ENCODE measurements at places on chromosomes 11 and 22.

GRCh38 chr11:73787643-73788558 lies at the start of gene MRPL48:
Gene MRPL48, plus strand, starts transcription at chr11:73787874. Its CDS starts 98 bp downstream, at chr11:73787972.
- DNase-seq = peak; percentile 82

DNA sequence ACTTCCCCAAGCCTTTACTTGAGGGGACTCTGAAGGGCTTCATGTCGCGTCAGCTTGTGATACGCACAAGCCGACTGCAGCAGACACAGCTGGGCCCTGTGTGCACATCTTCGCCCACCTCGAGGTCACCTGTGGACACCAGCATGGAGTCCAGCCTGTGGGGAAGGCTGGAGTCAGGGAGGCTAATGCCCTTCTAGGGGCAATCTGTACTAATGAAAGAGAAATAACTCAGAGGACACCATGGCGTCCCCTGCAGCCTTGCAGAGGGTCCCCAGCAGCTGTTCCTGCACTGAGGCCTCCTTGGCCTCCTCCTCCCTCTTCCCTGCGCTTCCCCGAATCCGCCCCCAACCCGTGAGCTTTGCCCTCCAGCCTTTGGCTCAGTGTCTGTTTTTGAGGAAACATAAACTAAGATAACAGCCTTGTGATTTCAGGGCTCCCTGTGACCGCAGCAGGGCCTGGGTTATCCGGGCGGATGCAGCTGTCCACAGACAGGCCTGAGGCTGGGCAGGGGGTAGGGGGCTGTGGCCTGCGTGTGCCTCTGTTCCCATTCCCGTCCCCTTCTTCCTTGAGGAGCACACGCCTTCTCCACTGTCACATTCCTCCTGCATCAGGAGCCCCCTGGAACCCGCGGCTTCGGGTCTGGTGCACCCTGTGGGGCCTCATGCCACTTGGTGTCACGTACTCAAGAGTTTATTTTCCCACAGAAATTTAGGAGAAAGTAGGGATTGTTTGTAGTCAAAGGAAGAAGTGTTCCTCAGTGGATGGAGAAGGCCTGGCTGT lies 25.0 kb downstream of the KRTAP5-5 start:
- DNase-seq = no peak

- no peak for DNase-seq
Measured at GRCh38 chr22:19802001-19802893, 41.7 kb downstream of the TBX1 start.

- DNase-seq = no peak
Measured at GRCh38 chr22:50226063-50226874, 18.6 kb downstream of the TUBGCP6 start.

GRCh38 chr11:94170953-94171352 lies 42.3 kb downstream of the PANX1 start:
- no peak for DNase-seq

GRCh38 chr11:109165035-109165434 lies 257.0 kb upstream of the C11orf87 start:
- DNase-seq = no peak

- no peak for DNase-seq
Measured at GRCh38 chr22:33986954-33987353, 66.7 kb upstream of the LARGE1 start.

DNA sequence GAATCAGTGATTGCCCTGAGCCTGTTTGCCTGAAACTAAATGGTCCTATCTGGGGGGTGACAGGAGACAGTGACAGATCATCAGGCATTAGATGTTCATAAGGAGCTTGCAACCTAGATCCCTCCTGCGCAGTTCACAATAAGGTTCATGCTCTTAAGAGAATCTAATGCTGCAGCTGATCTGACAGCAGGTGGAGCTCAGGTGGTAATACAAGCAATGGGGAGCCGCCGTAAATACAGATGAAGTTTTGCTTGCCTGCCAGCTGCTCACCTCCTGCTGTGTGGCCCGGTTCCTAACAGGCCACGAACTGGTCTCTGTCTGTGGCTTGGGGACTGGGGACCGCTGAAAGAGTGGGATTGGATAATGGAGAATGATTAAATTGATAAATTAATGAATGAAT lies 14.0 kb downstream of the NOX4 start:
- DNase-seq = no peak

DNA sequence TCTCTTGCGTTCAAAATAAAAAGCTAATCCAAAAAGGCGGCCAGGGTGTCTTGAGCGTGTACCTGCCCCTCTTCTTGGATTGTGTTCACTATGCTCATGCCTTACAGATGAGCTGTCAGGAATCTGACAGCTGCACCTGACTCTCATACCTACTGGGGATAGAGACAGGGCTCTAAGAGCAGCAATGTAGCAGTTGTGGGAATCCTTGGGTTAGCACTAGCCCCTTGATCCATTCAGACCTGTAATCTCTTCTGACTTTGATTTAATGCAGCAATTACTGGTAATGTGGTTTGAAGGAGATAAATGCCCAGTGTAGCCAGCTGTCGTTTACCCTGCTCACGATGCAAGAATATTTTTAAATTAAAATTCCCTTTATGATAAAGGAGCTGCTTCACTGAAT lies 145.8 kb downstream of the APOL5 start:
- no peak for DNase-seq

- no peak for DNase-seq
Measured at GRCh38 chr22:17865183-17866055, 91.2 kb upstream of the BID start.

GRCh38 chr22:19070397-19071169 lies 51.6 kb downstream of the DGCR2 start:
- DNase-seq = no peak

DNA sequence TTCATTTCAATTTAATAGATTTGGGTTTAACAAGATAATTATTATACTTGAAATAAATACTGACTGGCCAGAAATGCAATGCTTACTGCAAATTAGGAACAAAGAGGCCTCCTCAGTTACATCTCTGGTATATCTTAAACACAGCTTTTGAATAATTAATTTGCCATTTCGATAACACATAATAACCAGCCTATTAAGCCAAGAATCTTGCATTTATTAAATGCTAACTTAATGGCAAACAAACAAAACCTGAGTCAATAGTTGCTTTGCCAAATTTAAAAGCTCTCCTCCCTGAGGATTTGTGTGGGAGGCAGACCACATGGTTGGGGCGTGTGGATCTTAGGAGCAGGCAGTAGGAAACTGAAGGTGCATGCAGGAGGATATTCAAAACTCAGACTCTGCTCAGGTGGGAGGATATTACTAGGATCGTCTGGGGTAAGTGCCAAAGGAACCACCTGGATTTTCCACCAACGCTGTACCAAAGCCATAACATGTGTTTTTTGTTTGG lies 17.9 kb upstream of the FJX1 start:
- no peak for DNase-seq
